DND-41 (cell line): ENCODE measurements at places on chromosomes 1 and 21.

- H3K36me3 ChIP-seq, result no peaks in the 10 kb centered on the region
- no peak overlapping the region for H3K4me3 ChIP-seq
- DNase-seq, result no peak
- H3K27me3 ChIP-seq, result peaks cover 4% of the 10 kb centered on the region
- no peak overlapping the region for H3K27ac ChIP-seq
These were observed 71.2 kb downstream of the CASZ1 start for GRCh38 chr1:10724948-10725847.

- H3K4me1 ChIP-seq, result no peaks in the 10 kb centered on the region
- H3K4me3 ChIP-seq, result no peak overlapping the region
- no peaks in the 10 kb centered on the region for H3K27me3 ChIP-seq
- H3K36me3 ChIP-seq, result no peaks in the 10 kb centered on the region
These were observed 935.2 kb downstream of the PLA2G4A start for GRCh38 chr1:187763976-187764375.

- H3K27me3 ChIP-seq, result no peaks in the 10 kb centered on the region
- DNase-seq, result no peak
- no peaks in the 10 kb centered on the region for H3K36me3 ChIP-seq
- no peak overlapping the region for H3K4me3 ChIP-seq
These were observed 322.8 kb downstream of the PAPPA2 start for GRCh38 chr1:176785791-176786190.

DNA sequence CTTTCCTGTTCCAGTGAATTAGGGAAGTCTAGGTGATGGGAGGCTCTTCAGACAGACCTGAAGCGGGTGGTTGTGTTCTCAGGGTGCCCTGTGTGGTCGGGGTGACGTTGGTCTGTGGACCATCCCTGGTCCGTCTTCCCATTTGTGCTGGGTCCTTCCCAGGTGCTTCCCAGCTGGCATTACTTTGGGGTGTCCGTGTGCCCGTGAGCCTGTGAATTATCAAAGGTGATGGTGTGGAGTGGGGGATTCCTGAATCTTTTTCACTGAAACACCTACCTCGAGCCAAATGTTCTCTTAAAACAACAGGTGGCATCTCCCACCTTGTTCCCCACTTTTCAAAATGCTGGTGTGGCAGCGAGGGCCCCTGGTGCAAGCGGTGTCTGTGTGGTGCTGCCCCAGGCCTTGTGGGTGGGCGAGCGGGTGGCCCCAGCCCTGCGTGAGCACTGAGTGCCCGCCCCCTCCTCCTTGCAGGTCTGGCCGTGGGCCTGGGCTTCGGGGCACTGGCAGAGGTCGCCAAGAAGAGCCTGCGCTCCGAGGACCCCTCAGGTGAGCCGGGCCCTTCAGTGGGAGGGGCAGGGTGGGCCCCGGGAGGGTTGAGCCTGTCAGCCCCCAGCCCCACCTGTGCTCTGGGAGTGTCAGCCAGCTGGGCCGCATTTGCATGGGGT, 37.0 kb downstream of the COQ8A start:
- no peak overlapping the region for H3K27ac ChIP-seq
- H3K36me3 ChIP-seq, result peaks cover 15% of the 10 kb centered on the region
- no peaks in the 10 kb centered on the region for H3K27me3 ChIP-seq
- H3K4me1 ChIP-seq, result no peaks in the 10 kb centered on the region
- no peak for DNase-seq

DNA sequence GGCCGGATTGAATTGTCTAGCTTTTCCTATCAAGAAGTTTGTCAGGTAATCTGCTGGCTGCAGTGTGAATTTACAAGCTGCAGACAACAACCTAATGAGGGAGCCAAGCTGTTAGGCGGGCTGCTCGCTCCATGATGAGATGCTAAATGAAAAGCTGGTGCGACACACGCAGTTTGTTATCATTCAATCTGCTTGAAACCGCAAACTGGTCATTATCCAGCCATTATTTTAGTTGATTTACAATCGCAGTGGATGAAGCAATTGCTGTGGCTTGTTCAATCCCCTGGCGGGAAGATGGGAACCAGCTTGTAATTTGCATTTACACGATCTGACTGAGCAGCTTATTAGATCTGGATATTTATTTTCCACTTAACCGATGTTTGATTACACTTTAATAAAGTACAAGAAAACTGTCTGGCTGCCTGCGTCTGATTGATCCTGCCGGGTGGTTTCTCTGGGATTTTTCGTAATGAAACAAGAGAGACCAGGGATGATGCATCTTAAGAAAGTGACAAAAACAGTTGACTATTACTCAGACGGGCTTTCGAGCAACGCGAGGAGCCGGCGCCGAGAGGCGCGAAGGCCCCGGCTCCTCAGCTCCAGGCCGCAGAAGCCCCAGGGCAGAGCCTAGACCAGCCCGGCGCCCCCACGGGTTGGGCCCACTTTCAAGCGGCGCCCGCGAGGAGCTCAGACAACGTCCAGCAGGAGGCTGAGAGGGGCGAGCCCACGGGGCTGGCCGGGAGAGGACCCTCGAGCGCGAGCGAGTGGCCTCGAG, 118.0 kb upstream of the BARHL2 start:
- H3K4me1 ChIP-seq, result no peaks in the 10 kb centered on the region
- DNase-seq, result no peak
- no peaks in the 10 kb centered on the region for H3K36me3 ChIP-seq
- no peak overlapping the region for H3K27ac ChIP-seq
